AG08395 (cell line): ENCODE measurements at places on chromosomes 2 and 18.

- DNase-seq = no peak
These were observed 479.1 kb downstream of the SOX11 start for GRCh38 chr2:6171294-6171693.

DNA sequence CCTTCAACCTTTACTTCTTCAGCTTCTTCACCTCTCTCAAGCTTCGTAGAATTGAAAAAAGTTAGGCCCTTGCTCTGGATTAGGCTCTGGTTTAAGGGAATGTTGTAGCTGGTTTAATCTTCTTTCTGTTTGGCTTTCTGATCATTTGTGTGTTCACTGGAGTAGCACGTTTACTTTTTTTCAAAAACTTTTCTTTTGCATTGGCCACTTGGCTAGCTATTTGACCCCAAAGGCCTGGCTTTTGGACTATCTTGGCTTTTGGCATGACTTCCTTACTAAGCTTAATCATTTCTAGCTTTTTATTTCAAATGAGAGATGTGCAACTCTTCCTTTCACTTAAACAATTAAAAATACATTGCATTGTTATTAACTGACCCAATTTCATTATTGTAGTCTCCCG, 1154.8 kb upstream of the ZEB2 start:
- no peak for DNase-seq

GRCh38 chr18:58044370-58045241, 580 bp downstream of the NEDD4L start:
- DNase-seq = peak; percentile 14

DNA sequence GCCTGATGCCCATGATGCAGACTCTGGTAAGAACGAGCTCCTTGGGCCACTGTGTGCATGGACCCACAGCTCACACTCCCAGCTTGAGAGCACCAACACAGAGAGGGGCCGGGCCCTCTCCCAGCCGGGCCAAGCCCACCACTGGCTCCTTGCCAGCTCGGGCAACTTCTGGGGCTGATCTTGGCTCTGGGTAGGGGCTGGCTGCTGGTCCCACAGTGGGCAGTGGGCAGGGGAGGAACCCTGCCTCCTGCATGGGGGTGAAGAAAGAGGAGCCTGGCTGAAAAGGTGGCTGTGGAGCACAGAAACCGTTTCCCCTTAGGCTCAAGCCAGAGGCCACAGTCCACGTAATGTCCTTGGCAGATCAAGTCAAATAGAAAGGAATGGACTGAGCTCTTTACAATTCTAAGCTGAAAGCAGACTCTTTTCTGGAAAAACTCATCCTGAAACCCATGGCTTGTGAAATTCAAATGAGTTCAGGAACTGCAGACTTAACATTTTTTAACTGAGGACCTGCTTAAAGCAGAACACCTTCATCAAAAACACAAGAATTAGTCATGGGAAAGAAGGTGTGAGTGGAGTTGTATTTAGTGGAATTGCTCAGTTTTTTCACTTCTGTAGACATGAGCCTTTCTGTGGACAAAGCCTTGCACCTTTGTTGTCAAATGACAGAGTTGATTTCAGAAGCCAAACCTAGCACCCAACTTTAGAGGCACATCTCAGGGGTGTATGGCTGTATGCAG, 104.9 kb downstream of the STPG4 start:
- DNase-seq = no peak

- DNase-seq = no peak
These were observed 35.3 kb downstream of the ZCCHC2 start for GRCh38 chr18:62558015-62558663.
